ENCODE measurements at places on chromosomes 11 and 22. TPM values are rescaled to one million over a fixed set of nuclear protein-coding genes. Genes with fewer than 3 reads are reported as not detected.

GRCh38 chr22:45937960-45938359 is 39.0 kb downstream of the WNT7B start:
- no peak for DNase-seq

DNA sequence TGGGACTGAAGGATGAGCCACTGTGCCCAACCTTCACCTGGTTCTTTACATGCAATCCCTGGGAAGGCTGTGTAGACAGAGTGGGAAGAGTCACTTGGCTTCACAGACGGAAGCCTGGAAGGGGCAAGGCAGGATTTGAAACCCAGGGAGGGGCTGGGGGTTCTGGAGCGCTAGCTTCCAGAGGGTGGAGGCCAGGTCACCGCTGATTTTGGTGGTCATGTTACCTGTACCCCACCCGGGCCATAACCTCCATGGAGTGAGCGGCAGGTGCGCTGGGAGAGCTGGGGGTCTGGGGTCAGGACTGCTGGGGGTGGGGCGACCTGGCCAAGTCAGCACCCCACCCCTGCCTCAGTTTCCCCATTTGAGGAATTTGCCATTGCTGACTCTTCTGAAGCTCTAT is 38.3 kb downstream of the PDGFB start:
- no peak for DNase-seq

DNA sequence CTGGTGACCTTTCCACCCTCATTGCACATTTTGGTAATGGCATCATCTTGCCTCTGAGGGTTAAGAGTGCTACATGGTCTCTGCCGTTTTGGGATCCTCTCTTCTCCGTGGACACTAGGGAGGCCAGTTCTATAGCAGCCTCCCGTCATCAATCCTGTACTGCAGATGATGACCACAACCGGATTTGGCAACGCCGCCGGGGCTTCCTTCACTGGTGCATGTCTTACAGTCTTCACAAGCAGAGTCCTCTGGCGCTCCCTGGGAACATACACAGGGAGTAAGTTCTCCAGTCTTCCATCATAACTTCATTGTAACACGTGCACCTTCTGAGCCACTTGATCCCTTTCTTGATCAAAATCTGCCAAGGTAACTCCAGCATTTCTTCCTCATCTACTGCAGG is 69.0 kb upstream of the SLC22A12 start:
- DNase-seq = no peak

DNA sequence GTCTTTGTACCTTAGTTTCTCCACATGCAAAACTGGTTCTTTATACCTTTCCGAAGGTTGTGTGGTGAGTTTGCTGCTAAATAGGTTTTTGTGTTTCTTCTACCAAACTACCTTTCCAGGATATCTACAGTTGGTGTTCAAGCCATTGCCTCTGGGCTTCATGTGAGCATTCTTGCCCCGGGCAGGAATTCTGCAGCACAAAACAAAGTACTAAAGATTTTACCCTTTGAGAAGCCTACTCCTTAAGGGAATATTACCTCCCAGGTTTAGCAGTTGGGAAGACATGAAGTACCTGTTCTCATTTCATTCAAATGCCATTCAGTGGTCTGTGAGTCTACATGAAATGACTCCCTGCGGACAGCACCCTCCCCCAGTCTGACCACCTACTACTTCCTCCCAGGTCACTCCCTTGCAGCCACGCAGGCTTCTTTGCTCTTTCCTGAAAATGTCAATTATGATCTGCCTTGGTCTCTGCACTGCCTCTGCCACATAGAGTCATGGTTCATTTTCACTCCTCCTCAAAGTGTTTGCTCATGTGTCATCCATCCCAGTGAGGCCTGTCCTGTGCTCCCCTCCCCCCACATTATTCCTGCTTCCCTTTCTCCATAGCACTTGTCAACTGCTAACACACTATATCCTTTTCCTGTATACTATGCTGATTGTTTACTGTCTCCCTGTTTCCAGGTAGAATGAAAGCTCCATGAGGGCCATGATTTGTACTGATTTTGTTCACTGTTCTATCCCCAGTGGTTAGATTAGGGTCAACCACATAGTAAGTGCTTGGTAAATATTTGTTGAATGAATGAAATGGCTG is 36.9 kb downstream of the PACS1 start:
- DNase-seq = no peak

DNA sequence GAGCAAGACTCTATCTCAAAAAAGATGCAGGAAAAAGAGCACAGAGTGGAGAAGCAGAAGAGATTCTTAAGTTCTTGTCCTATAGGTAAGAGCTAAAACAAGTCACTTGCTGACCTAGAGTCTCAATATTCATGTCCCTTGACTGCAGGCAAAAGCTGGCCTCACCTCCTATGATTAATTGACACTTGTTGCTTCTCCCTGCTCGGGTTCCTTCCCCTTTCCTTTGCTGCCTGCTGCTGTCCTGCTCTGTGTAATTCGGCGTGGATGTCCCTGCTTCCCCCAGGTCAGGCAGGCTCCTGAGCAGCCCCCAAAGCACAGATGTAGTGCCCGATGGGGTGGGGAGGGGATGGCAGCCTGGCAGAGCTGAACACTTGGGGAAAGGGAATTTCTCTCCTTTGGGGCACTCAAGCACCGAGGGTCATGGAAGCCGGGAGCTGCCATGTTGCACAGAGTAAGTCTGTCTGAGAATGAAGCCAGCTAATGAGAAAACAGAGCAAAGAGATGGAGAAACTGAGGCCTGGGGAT is 60.8 kb upstream of the NUP50 start:
- no peak for DNase-seq

PGM2L1 gene
- total RNA-seq = 5.6 TPM

GSTT2 gene
- total RNA-seq = not detected

- no peak for DNase-seq
Measured at GRCh38 chr11:120303004-120303637, 22.0 kb upstream of the TLCD5 start.

RRM1 gene
- total RNA-seq = 44.0 TPM

GRCh38 chr11:30830681-30831080 is 244.5 kb upstream of the MPPED2 start:
- no peak for DNase-seq

- no peak for DNase-seq
Measured at GRCh38 chr11:30171661-30172060, 59.2 kb upstream of the FSHB start.

TEX54 gene
- total RNA-seq = not detected

MPPED2 gene
- 2.2 TPM for total RNA-seq

GRCh38 chr22:45330548-45330947 is 20.8 kb downstream of the FAM118A start:
- no peak for DNase-seq

DNA sequence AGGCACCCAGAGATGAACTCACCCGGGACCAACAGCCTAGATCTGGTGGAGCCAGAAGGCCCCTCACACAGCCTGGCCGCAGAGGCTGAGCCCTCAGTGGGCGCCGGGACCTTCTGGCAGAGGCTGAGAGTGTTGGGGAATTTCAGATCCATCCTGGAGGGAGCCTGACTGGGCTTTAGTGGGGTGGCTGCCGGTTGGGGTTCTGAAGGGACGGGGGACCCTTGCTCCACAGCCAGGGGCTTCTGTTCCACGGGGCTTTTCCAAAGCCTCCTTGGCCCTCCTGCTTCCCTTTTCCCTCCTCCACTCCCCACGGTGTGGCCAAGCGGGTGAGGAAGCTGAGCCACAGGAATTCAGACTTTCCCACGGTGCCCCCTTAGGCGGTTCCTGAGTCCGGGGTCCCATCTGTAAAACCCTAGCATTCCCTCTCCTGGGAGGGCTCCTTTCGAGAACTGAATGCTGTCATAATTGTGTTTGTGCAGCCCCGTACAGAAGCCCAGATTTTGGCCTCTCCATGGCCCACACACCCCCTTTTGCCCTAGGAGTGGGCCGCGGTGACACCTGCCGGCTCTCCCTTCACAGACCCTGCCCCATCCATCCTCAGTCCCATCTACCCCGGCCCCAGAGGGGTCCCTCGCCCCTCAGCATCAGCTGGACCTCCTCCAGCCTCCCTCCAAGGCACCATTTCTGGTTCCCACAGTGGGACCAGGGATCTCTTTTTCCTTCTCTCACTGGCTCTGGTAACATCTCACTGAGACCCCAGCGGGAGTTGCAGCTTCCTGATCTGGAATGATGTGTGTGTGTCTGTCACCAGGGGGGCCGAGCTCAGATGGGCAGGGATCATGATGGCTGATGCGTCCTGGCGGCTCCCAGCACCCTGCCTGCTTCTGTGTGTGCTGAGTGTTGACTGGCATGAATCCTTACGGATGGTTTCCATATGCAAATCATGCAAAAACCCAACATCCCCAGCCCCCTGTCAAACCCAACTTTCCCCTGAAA is 1048.4 kb downstream of the TBC1D22A start:
- DNase-seq = no peak

GRCh38 chr22:49964136-49965090 is 3.8 kb downstream of the PIM3 start:
- DNase-seq = no peak

- DNase-seq = no peak
Measured at GRCh38 chr11:1640076-1640946, 10.7 kb downstream of the KRTAP5-5 start.

GRCh38 chr22:23210428-23211170 is 30.3 kb downstream of the BCR start:
- DNase-seq = no peak

DNA sequence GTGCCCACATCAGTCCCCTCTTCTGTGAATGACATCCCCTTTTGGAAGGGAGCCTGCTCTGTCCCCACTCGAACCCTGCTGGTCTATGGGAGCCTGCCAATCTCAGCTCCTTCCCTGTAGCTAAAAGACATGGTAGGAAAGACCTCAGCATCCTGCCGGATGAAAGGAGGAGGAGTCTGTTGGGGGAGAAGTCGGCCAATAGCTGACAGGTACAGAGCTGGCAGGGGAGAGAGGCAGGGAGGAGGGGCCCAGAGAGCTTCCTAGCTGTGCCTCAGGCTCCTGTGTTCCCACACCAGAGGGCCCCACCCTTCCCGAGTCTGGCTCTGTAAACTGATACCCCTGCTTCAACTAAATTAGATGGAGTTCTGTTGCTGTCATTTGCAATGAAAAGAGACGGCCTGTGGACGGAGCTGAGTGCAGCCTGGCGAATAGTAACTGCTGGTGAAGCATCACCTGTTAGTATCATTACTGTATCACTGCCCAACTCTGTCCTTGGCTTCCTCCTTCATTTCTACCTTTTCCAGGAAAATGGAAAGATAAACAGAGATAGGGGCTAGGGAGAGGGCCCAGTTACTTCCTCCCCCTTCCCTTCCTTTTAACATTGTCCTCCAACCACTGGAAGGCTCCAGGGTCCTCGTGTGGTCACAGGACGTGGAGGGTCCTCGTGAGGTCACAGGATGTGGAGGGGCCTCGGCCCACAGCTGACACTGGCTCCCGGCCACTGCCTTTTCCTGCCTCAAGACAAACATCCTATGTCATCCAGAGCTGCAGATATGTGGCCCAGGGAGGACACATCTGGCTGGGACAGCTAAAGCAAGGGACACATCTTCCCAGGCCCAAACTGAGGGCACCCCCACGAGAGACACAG is 15.1 kb downstream of the FXYD6 start:
- DNase-seq = no peak

APOL5 gene
- not detected for total RNA-seq

- no peak for DNase-seq
Measured at GRCh38 chr22:47355776-47356510, 593.5 kb downstream of the TBC1D22A start.

WT1 gene
- not detected for total RNA-seq

DNA sequence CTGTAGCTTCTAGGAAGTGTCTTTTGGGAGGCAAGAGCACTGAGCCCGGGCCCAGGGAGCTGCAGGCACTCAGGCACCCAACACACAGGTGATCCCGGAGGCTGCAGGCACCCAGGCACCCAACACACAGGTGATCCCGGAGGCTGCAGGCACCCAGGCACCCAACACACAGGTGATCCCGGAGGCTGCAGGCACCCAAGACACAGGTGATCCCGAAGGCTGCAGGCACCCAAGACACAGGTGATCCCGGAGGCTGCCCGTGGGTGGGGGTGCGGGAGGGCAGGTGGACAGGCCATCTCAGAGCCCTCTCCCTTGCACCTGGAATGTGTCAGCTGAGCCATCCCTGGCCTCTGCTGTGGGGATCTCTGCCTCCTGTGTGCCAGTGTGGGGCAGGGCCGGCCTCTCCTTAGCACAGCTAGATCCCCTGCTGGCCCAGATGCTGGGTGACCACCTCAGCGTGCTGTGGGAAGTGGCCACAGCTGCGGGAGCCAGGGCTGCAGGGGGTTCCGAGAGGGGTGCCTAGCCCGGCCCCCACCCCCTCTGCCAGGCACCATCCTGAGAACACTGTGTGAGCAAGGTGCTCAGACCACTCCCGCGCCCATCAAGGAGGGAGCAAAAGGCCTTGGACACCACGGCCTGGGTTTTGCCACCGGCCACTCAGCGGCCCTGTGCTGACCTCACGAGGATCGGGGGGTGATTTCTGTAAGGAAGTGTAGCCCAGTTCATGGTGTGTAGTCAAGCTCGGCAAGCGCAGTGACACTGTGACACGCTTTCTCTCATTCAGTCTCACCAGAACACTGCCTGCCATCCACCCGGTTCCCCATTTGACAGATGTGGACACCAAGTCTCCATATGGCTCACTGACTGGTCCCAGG is 14.2 kb downstream of the MRGPRG start:
- no peak for DNase-seq

DNA sequence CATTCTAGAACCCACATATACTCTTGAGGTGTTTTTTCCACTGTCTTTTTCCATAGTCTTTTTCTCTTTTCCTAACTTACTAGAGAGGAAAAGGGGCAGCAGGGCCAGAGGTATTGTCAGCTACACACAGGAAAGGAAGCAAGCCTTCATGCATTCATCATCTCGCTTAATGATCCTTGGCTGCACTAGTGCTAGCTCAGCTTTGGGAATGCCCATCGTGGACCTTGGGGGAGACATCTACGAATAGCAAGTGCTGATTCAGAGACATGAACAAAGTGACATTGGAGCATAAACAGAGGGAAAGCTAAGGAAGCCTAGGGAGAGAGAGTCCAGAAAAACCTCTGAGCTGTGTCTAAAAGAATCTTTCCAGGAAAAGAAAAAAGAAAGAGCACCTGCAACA is 466.3 kb upstream of the ARHGAP42 start:
- no peak for DNase-seq
